ENCODE measurements at places on chromosomes 3 and 15.

GRCh38 chr15:54707805-54708752, 488.7 kb downstream of the RSL24D1 start:
- no peak for DNase-seq

DNA sequence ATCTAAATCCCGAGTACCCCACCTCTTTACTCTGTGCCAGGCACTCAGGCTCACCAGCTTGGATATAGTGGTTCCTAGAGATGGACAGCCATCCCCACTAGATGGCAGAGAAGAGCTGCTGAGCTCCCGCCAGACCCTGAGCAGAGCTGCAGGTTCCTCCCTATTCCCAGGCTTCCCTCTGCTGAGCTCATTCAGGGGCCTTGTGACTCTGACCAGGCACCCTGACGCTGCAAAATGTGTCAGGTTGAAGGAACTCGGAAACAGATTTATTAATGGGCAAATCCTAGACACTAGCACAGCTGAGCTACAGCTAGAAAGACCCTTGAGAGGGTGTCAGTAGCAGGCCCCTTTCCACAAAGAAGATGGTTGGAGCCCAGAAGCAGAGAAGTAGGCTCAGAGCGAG, 38.2 kb upstream of the RHO start:
- DNase-seq, result no peak

DNA sequence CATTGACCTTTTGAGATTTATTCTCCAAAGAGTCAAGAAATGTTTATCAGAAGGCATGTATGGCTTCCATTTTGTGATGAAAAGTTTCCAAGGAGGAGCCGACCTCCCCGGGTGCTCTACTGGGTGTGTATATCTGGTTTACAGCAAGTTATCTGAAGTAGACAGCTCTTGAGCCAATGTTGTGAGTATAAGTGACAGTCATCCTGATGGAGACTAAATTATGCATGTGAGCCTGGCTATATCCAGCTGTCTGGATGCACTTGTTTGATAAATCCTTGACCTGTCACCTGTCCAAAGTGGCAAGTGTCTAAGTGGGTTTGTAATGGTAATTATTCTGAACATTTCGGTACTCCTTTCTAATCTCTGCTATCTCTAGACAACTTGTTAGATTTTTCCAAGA, 142.2 kb downstream of the NR2F2 start:
- no peak for DNase-seq

DNA sequence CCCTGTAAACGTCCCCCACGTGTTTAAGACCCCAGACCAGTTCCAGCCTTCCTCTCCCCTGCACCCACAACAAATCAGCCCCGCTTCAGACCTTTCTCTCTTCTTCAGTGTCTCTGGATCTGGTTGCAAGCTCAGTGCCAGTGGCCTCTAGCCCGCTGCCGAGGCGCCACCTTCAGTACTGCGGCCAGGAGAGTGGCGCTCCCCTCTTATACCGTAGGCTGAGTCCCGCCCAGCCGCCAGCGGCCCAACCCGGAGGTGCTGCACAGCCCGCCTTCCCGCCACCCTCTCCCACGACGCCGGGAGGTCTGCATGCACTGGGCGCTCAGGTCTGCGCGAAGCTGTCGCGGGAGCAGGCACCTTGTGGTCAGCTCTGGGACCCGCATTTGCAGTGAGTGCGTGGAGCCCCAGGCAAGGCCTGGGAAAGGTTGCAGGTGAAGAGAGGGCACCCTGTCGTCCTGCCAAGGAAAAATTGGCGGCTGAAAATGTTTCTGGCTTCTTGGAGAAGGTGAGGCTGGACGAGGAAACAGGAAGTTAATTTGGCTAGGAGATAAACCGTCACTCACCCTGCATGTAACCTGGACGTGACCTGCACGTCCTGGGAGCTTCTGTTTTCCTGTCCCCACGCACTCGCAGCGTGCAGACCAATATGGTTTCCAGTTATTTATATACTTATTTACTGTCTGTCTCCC, at the start of gene C2CD4B:
C2CD4B (minus strand) TSS at position 182 of the 689 bp plus-strand sequence. CDS start 301 bp downstream, outside the sequence.
- no peak for DNase-seq

- no peak for DNase-seq
Measured at GRCh38 chr15:51842852-51843737, 13.6 kb downstream of the TMOD3 start.

DNA sequence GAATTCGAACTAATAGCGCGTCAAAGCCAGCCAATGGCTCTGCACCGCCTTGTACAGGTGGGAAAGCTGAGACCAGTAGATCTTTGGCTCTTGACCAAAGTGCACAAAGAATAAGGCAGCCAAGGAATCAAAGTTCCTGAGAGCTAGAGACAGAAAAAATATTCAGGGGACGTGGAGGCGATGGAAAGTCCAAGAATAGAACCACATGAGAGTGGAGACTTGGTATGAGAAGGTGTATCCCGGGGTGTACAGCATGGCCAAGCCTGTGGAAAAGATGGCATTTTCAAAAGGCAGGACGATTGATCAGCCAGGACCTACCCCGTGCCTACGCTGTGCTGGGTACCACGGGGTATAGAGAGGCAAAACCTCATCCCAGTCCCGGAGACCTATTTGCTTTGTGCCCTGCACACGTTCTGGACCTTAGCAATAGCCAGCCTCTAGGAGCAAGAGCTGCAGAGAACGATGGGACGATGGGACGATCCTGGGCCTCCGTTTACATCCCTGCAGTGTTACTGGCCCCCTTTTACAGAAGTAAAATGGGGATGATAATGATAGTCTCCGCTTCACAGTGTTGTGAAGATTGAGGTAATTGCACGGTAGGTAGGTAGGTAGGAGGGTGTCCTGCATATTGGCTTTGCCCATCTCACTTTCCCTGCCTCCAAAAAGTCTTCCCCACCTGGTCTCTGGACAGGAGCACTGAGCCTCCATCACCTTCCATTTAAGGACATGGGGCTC, 583 bp upstream of the RBSN start:
- no peak for DNase-seq

- no peak for DNase-seq
Measured at GRCh38 chr3:7205535-7205934, 344.6 kb downstream of the GRM7 start.

DNA sequence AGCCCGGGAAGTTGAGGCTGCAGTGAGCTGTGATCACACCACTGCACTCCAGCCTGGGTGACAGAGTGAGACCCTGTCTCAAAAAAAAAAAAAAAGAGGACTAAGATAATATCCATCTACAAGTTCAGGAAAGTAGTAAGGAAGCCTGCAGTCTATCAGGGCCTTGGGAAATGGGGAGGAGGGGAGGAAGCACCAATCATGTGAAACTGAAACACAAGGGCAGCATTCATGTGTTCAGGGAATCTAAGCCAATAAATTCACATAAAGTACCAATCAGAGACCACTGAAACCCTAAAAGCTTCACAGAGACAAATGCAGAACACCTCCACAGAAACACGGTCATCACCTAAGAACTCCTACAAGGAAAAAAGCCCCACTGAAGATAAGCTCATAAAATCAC, 22.9 kb upstream of the HHATL start:
- no peak for DNase-seq

- no peak for DNase-seq
Measured at GRCh38 chr3:1677576-1678156, 421.0 kb upstream of the CNTN4 start.

GRCh38 chr3:189040656-189041335, 131.0 kb upstream of the TPRG1 start:
- no peak for DNase-seq

- DNase-seq, result no peak
Measured at GRCh38 chr3:125152951-125153350, 59.6 kb downstream of the SLC12A8 start.

DNA sequence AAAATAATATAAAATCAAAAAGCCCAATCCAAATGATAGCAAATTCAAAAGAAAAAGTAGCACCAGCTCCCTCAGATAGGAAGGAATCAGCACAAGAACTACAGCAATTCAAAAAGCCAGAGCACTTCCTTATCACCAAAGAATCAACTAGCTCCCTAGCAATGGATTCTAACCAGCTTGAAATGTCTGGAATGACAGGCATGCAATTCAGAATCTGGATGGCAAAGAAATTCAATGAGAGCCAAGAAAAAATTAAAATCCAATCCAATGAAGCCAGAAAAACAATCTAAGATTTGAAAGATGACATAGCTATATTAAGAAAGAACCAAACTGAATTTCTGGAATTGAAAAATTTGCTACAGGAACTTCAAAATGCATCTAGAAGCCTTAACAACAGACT, 1334.4 kb upstream of the ALCAM start:
- DNase-seq, result no peak

GRCh38 chr15:70101459-70102113, 3.9 kb upstream of the TLE3 start:
- DNase-seq, result no peak

DNA sequence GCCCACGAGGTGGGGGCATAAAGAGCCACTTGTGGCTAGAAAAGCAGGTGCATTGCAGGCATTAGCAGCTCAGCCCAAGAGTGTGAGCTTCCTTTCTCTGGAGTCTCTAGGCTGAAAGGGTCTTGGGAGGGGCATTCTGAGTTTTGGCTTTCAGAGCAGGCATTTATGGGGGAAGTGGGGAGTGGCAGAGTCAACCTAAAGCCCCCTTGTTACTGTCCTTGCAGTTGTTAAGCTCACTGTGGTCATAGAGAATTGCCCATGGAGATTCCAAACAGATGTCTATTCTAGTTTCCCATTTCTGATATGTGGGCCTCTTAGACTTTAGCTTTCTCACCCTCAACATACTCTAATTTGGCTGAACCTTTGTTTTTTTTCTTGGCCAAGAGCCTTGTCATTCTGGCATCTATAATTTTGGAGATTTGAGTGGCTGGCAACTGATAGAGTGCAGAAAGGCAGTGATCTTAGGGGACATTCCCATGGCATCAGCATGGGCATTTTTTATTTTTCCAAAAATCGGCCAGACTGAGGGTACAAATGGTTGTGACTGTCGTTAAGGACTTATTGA, 217.9 kb downstream of the THSD4 start:
- no peak for DNase-seq

GRCh38 chr3:52188556-52188955, 9.4 kb upstream of the ALAS1 start:
- no peak for DNase-seq

DNA sequence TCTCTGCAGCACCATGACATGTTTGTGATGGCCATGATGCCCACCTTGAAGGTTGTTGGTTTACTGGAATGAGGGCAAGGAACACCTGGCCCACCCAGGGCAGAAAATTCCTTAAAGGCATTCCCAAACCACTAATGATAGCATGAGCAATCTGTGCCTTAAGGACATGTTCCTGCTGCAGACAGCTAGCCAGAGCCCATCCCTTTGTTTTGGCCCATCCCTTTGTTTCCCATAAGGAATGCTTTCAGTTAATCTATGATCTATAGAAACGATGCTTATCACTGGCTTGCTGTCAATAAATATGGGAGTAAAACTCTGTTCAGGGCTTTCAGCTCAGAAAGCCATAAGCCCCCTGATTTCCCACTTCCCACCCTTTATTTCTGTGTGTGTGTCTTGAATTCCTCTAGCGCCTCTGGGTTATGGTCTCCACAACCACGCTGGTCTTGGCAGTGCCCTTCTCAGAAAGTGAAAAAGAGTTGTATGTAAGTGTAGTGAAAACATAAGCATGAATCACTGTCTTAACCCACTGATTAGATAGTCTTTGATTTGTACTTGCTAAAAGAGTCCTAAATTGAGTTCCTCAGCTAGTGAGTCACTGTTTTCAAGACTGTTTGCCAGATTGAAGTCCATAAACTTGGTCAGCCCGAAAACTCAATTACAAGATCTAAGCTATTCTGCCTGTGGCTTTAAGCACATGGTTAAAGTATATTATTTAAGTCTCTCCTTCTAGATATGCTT, 19.0 kb upstream of the CCR2 start:
- DNase-seq, result no peak

- DNase-seq, result no peak
Measured at GRCh38 chr3:45132568-45133211, 13.5 kb downstream of the CDCP1 start.

- DNase-seq, result peak; percentile 1
Measured at GRCh38 chr15:35545316-35545823, 595 bp downstream of the DPH6 start.

- DNase-seq, result no peak
Measured at GRCh38 chr15:61441891-61442290, 212.8 kb upstream of the RORA start.

DNA sequence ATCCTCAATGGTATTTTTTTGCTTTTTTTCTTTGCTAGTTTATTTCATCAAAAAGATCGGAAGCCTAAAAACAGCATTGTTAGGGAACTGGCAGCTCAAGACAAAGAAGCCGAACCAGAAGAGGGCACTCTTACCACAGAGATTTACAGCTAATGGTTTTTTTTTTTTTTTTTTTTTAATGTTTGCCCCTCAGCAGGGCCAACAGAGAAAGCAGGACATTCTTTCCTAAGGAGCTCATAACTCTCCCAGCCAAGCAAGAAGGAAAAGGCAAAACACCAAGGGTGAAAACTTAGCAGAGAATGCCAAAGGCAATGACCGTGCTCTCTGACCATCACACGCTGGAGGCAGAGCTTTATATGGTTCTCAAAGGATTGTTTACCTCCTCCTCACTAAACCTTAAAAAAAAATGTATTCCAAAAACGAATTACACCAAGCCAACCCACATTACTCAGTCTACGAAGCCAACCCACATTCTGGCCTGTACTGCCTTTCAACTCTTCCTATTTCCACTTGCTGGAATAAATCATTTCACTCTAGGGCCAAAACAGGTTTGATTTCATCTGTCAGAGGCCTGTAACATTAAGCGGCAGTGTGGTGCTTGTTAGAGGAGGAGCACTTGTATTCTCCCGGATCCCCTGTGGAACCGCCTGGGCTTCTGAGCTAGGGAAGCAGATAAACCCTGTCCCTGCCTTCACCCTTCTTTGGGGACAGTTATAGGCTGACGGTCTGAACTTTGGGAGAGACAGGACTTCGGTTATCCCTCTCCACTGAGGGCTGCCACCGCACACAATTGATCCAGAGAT, 35.6 kb upstream of the GYG1 start:
- no peak for DNase-seq

DNA sequence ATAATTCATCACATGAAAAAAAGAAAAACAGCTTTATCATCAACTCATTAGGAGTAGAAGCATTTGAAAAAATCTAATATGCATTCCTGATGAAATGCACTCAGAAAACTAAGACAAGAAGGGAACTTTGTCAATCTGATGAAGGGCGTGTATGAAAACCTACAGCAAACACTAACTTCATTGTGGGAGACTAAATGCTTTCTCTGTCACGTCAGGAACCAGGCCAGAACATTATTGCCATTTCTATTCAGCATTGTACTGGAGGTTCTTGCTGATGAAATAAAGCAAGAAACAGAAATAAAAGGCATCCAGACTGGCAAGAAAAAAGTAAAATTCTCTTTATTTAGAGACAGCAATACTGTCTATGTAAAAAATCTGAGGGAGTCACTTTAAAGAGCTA, 235.2 kb downstream of the GABRB3 start:
- DNase-seq, result no peak

GRCh38 chr15:42356851-42357250, 2.5 kb upstream of the CAPN3 start:
- no peak for DNase-seq

GRCh38 chr3:51717446-51717845, 10.6 kb downstream of the GRM2 start:
- DNase-seq, result no peak

DNA sequence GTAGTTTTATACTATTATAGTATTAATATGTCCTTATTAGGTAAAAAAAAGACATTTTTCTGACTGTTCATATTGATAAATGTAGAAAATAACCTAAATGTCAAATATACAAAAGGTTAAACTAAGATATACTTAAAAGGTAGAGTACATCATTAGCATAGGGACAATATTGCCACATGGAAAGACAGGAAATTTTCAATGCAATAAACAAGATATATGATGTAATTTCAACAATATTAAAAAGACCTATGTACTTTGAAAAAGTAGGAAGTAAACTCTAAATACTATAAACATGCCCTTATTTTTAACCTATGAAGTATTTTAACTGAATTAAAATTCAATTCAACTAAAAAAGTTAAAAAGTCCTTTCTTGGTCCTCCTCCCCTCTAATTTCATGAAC, 1.9 kb downstream of the SPG11 start:
- no peak for DNase-seq
